Activated CD8-positive, alpha-beta T cell treated with anti-CD3 and anti-CD28 coated beads, Interleukin-2, amount 10 ng/mL, durations not matched to agents 7 days and 5 days (primary cell): ENCODE measurements at places on chromosomes 1 and 21. TPM values are rescaled to one million over a fixed set of nuclear protein-coding genes. Genes with fewer than 3 reads are reported as not detected.

The ACTL8 gene
- total RNA-seq: not detected

The KCNE2 gene
- total RNA-seq: not detected

The GUCA2A gene
- not detected for total RNA-seq

The CD1C gene
- total RNA-seq: not detected

The NUP210L gene
- 0.08 TPM for total RNA-seq

The RBM34 gene
- total RNA-seq: 115 TPM

DNA sequence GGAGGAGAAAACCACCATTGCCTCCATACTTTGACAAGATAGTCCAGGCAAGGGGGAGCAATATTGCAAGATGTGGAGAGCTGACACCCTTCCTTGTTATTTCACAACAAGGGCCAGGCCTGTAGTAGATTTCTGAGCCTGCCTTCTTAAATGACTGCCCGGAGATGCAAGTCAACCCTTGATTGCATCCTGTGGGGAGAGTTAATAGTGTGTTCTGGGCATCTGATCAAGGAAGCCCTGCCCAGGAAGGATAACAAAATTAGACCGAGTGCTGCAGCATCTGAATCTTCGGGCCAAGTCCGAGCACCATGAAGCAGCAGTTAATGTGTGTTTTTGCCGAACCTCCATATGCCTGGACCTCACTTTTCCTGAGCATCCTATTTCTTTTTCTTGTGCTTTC lies 382.3 kb downstream of the PRDM2 start:
- H3K4me1 ChIP-seq: no peaks in the 10 kb centered on the region
- H3K36me3 ChIP-seq: no peaks in the 10 kb centered on the region
- H3K4me3 ChIP-seq: no peak overlapping the region
- peaks cover 7% of the 10 kb centered on the region for H3K27me3 ChIP-seq
- DNase-seq: no peak

GRCh38 chr1:92877081-92877711 lies 45.4 kb downstream of the RPL5 start:
- DNase-seq: no peak
- peaks cover 27% of the 10 kb centered on the region for H3K4me1 ChIP-seq
- peak overlapping the region; percentile 57 for H3K27ac ChIP-seq
- H3K36me3 ChIP-seq: peaks cover 22% of the 10 kb centered on the region
- peak overlapping the region; percentile 13 for H3K4me3 ChIP-seq

DNA sequence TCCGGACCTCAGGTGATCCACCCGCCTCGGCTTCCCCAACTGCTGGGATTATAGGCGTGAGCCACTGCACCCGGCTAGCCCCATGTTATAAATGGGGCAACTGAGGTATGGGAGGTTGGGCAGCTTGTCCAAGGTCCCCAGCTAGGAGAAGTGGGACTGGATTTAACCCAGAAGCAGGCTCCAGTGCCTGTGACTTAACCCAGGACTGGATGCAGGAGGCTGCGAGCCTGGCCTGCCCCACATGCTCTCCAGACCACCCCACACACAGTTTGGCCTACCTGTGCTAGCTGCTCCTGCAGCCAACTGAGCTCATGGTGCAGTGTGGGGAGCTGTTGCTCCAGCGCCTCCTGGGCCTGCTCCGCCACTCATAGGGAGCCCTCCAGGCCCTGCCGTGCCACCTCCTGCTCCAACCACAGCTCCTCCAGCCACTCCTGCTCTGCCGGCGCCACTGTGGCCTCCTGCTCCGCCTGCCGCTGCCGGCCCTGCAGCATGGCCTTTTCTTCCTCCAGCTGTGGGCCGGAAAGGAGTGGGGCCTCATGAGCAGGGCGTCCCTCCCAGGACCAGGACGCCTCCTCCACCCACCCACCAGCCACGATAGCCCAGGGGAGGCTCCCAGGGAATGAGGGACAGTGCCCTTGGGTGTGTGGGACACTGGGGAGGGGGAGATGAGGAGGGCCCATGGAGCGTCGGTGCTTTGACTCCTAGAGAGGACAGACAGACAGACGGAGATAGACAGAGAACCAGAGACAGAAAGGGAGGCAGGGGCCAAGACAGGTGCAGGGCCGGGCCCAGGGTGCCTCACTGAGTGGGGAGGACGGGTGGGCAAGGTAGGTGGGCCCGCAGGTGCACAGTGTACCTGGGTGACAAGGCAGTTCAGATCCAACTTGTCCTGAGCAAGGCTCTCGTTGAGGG lies 12.4 kb upstream of the NBPF1 start:
- no peak overlapping the region for H3K4me3 ChIP-seq
- H3K27ac ChIP-seq: no peak overlapping the region
- no peaks in the 10 kb centered on the region for H3K27me3 ChIP-seq
- H3K4me1 ChIP-seq: peaks cover 8% of the 10 kb centered on the region

- peaks cover 2% of the 10 kb centered on the region for H3K4me1 ChIP-seq
- H3K36me3 ChIP-seq: peaks cover 16% of the 10 kb centered on the region
- H3K4me3 ChIP-seq: no peak overlapping the region
- DNase-seq: no peak
Measured at GRCh38 chr1:85188530-85188929, 12.3 kb downstream of the SYDE2 start.

DNA sequence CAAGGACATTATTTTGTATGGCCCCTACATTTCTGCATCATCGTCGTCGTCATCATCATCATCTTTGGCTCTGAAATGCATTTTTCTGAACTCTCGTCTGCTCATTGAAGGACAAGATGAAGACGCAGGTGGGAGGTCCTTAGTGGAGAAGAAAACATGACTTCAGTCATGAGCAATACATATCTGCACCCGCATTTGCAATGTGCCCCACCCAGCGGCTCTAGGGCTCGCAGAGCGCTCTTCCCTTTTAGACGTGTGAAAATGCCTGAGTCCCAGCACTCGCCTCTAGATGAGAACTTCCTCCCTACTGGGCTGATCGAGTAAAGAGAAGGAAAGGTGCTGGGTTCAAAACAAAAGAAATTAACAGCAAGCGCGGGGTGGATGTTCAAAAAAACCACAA lies 10.1 kb downstream of the C1orf174 start:
- peak overlapping the region; percentile 2 for H3K27ac ChIP-seq
- H3K4me3 ChIP-seq: no peak overlapping the region
- H3K4me1 ChIP-seq: peaks cover 20% of the 10 kb centered on the region
- H3K36me3 ChIP-seq: peaks cover 38% of the 10 kb centered on the region
- H3K27me3 ChIP-seq: no peaks in the 10 kb centered on the region

GRCh38 chr1:13967707-13968106 lies 267.7 kb downstream of the PRDM2 start:
- no peaks in the 10 kb centered on the region for H3K4me1 ChIP-seq
- no peak overlapping the region for H3K4me3 ChIP-seq
- H3K36me3 ChIP-seq: no peaks in the 10 kb centered on the region

DNA sequence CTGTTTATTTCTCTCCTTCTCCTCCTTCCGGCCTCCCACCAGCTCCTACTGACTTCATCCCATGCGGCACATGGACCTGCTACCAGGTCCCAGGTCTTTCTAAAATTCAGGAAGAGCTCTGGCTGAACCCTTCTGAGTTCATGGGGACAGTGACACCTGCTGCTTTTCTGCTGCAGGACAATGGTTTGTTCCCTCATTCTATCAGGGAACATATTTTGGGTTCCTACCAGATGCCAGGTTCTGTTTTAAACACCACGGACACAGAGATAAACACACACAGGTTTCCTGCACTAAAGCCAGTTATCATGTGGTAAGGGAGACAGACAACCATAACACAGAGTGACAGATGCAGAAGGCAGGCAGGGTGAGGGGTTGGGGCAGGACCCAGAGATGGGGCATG lies 114.0 kb upstream of the RAB4A start:
- no peaks in the 10 kb centered on the region for H3K27me3 ChIP-seq
- H3K4me3 ChIP-seq: no peak overlapping the region
- DNase-seq: no peak
- no peak overlapping the region for H3K27ac ChIP-seq

- no peaks in the 10 kb centered on the region for H3K36me3 ChIP-seq
- no peak overlapping the region for H3K4me3 ChIP-seq
- H3K27ac ChIP-seq: no peak overlapping the region
- peaks cover 2% of the 10 kb centered on the region for H3K4me1 ChIP-seq
- DNase-seq: no peak
Measured at GRCh38 chr1:77146270-77146669, 73.0 kb downstream of the PIGK start.

DNA sequence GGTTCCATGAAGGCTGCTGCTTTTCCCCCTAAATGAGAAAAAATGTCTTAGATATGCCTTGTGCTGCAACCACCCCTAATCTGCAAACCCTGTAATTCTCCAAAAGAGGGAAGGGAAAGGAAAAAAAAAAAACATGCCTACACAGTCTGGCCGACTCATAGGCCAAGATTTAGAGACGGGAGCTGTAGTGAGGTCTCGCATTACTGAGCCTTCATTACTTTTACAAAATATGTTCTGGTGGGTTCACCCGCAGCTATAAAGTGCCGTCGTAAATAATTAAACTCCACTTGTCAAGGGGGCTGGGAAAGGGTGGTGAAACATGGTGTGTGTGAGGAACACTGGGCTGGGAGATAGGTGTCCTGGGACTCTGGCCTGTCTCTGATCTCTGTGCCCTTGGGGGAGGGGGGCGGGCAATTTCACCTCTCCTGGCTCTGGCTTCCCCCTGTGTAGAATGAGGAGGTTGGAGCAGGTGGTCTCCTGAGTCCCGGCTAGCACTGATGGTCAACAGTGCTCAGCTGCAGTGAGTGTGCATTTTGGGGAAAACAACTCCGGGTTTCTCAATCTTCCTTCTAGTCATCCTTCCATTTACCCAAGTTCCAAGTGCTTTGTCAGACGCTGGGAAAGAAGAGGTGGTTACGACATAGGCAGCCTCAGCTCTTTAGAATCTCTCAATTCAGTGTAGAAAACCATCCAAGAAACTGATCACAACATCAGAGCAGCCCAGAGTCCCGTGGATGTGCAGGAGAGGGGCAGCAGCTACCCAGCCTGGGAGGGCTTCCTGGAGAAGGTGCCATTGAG lies 82.3 kb downstream of the ACTL8 start:
- no peak for DNase-seq
- H3K4me1 ChIP-seq: no peaks in the 10 kb centered on the region
- no peak overlapping the region for H3K4me3 ChIP-seq
- H3K27ac ChIP-seq: no peak overlapping the region

DNA sequence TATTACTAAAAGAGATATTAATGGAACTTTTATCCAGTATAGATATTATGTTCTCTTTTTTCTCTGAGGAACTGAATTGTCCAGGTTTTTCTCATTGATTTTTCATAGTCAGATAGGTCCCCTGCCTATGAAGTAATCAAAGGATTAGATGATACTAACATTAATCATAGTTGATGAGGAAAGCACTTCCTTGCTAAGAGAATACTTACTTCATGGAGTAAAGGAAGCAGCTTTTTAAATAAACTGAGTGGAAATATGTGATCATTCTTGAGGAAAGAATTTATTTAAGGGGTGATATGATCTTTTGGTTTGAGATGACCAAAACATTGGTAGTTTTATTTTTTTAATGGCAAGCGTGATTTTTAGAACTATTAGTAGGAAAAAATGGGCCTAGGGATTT lies 58.9 kb downstream of the SWT1 start:
- H3K27ac ChIP-seq: no peak overlapping the region
- H3K4me1 ChIP-seq: no peaks in the 10 kb centered on the region
- H3K27me3 ChIP-seq: no peaks in the 10 kb centered on the region
- H3K36me3 ChIP-seq: no peaks in the 10 kb centered on the region
